Suppressor macrophage (primary cell): ENCODE measurements at places on chromosomes 1 and 21.

- peak; percentile 47 for DNase-seq
Observed at GRCh38 chr1:25503551-25504426, 39.6 kb upstream of the LDLRAP1 start.

DNA sequence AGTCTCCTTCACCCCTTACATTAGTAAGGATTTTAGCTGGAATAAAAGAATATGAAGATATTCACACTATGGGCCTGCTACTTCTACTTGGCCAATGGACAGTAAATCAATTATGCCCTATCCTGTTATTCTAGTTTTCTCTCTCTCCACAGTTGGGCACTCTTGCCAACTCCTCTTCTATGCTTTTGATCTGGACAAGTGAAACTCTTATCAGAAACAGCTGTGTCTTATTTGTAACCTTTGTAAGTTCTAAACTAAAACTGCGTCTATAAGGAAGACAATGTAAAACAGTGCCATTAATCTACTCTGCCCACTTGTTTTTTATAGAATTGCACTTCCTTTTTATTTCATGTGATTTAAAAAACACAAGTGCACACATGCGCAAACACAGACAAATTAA is 244.0 kb upstream of the DMRTA2 start:
- DNase-seq, result no peak

- DNase-seq, result peak; percentile 47
Observed at GRCh38 chr1:56774067-56774609, 45.1 kb downstream of the FYB2 start.

DNA sequence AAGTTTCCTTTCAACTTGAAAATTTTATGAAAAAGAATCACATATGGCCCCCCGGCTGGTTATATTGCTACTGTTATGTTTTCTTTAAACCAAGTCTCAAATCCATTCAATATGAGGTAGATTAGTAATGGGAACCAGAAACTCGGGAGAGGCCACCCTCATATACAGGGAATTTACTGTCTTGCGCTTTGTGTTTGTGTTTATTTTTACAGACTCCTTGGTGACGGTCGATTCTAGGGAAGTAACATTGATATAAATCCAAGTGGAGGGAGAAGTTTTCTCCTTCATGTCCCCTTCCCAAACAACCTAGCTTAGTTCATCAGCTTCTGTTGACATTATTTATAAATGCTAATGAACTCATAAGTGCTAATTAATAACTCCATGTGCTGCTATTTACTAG is 163.5 kb upstream of the LMO4 start:
- peak; percentile 12 for DNase-seq

GRCh38 chr1:157092831-157093230 is 6.8 kb downstream of the ETV3L start:
- DNase-seq, result no peak
